ENCODE measurements at places on chromosomes 4 and X. TPM values are rescaled to one million over a fixed set of nuclear protein-coding genes. Genes with fewer than 3 reads are reported as not detected.
A peak's percentile ranks its signal among the peaks of the same experiment; 100 is the strongest.

The C4orf51 gene
- not detected for total RNA-seq

The TRPC5OS gene
- not detected for total RNA-seq

The BOD1L1 gene
- total RNA-seq, result 45.7 TPM

The GAB3 gene
- 28.5 TPM for total RNA-seq

The CLTRN gene
- not detected for total RNA-seq

The CAMK2D gene
- total RNA-seq, result 40.5 TPM

The ENAM gene
- total RNA-seq, result not detected

The DRD5 gene
- not detected for total RNA-seq

The ADRA2C gene
- total RNA-seq, result not detected

The HSFX3 gene
- not detected for total RNA-seq

The LRCH2 gene
- total RNA-seq, result not detected

The TEX13D gene
- not detected for total RNA-seq

The RGS12 gene
- 6.8 TPM for total RNA-seq

The CSAG1 gene
- total RNA-seq, result not detected

The TGIF2LX gene
- total RNA-seq, result not detected

DNA sequence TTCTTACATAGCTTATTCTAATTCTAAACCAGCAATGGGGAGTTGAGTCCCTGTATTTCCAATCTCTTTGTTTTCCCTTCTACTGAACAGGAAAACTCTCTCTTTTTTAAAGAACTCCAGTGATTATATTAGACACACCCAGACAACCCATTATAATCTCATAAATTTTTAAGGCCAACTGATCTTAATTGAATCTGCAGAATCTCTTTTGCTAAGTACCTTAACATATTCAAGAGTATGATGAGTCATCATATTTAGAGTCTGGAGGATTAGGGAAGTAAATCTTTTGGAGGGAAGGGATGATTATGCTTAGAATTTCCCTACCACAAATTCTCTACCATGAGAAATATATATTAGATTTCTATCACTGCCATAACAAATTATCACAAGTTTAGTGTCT, 705.1 kb downstream of the CENPC start:
- no peaks in the 10 kb centered on the region for H3K36me3 ChIP-seq
- no peak overlapping the region for H3K27ac ChIP-seq
- no peaks in the 10 kb centered on the region for H3K4me1 ChIP-seq
- H3K27me3 ChIP-seq, result no peaks in the 10 kb centered on the region

- peaks cover 7% of the 10 kb centered on the region for H3K4me1 ChIP-seq
- H3K27me3 ChIP-seq, result no peaks in the 10 kb centered on the region
- DNase-seq, result no peak
- H3K27ac ChIP-seq, result no peak overlapping the region
Measured at GRCh38 chr4:184731056-184731455, 2.8 kb downstream of the CENPU start.

DNA sequence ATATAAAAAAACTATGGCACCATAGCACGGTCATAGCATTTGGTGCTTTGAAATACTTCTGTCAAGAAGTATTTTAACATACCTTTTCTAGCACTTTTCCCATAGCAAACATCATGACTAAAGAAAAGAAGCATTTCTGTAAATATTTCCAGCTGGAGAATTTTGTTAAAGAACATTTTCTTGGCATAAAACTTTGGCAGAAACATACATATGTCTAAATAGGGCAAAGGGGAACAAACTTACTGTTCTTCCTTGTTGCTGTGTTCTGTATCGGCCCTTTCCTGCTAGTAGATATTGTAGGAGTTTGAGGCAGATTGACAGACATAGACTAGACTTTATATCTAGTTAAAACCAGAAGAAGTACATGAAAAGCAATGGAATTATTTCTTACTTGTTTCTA, 2368.5 kb downstream of the PCDH7 start:
- no peaks in the 10 kb centered on the region for H3K27me3 ChIP-seq
- no peaks in the 10 kb centered on the region for H3K36me3 ChIP-seq
- no peak overlapping the region for H3K4me3 ChIP-seq
- no peaks in the 10 kb centered on the region for H3K4me1 ChIP-seq

GRCh38 chrX:86171366-86171765, 23.1 kb downstream of the DACH2 start:
- no peak for DNase-seq
- H3K36me3 ChIP-seq, result no peaks in the 10 kb centered on the region
- H3K4me1 ChIP-seq, result no peaks in the 10 kb centered on the region
- no peak overlapping the region for H3K4me3 ChIP-seq

DNA sequence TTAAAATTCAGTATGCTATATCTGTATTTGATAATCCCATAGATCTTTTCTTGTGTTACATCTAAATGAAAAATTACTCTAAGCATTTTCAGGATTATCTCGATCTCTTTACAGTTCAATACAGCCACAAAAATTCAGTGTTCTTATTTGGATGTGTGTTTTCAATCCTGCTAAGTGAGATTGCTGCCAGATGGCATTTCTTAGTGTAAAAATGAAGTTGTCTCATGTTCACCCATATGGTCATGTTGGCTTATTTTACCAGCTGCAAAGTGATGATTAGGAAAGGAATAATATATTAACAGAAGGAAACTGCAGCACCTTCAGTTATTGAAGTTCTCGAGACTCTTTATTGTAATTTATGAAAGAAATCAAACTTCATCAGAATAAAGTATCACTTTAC, 12.1 kb upstream of the FAM47A start:
- H3K4me1 ChIP-seq, result no peaks in the 10 kb centered on the region
- DNase-seq, result no peak
- no peak overlapping the region for H3K4me3 ChIP-seq
- no peak overlapping the region for H3K27ac ChIP-seq
- no peaks in the 10 kb centered on the region for H3K27me3 ChIP-seq

GRCh38 chr4:156779042-156779441, 192.6 kb downstream of the PDGFC start:
- no peaks in the 10 kb centered on the region for H3K27me3 ChIP-seq
- H3K4me1 ChIP-seq, result no peaks in the 10 kb centered on the region
- DNase-seq, result no peak
- H3K4me3 ChIP-seq, result no peak overlapping the region

DNA sequence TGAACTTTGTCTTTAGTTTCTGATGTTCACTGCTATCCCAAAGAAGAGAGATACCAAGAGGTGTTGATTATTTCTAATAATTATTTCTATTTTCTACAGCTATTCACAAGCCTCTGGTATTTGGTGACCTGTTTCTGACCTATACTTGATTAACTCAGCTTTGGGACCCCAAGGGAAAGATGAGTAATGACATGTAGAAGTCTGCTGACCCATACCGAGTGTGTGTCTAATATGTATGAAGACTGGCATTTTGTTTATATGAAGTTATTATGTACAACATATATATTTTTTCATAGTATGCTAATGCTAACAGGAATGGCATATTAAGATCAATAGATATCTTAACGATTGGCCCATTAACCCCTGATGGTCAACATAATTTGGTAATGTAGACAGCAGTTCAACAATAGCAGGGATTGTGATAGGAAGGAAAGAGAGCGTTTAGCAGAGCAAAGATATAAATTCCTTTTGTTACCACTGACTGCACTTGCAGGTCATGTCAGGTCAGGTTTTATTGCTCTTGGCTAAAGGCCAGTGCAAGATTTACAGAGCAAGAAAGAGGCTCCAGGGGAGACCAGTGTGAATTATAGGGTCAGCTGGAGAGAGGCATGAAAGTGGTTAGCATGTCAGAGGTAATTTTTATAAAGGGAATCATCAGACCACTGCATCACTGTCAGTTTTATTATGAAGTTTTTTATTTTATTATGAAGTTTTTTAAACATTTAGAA, 94.7 kb upstream of the DIPK2B start:
- no peaks in the 10 kb centered on the region for H3K36me3 ChIP-seq
- no peak overlapping the region for H3K4me3 ChIP-seq
- no peaks in the 10 kb centered on the region for H3K4me1 ChIP-seq
- no peaks in the 10 kb centered on the region for H3K27me3 ChIP-seq
- H3K27ac ChIP-seq, result no peak overlapping the region
- DNase-seq, result no peak

GRCh38 chr4:70619288-70619687, 9.3 kb upstream of the ENAM start:
- DNase-seq, result peak; percentile 38
- no peak overlapping the region for H3K27ac ChIP-seq
- no peaks in the 10 kb centered on the region for H3K36me3 ChIP-seq
- H3K4me3 ChIP-seq, result no peak overlapping the region

- H3K27me3 ChIP-seq, result no peaks in the 10 kb centered on the region
- no peaks in the 10 kb centered on the region for H3K4me1 ChIP-seq
- DNase-seq, result no peak
- no peak overlapping the region for H3K27ac ChIP-seq
- no peaks in the 10 kb centered on the region for H3K36me3 ChIP-seq
Measured at GRCh38 chr4:90597927-90598326, 470.7 kb downstream of the CCSER1 start.

GRCh38 chrX:114162068-114162735, 421.7 kb upstream of the HTR2C start:
- H3K27me3 ChIP-seq, result no peaks in the 10 kb centered on the region
- H3K36me3 ChIP-seq, result no peaks in the 10 kb centered on the region
- H3K4me1 ChIP-seq, result no peaks in the 10 kb centered on the region
- no peak for DNase-seq
- H3K4me3 ChIP-seq, result no peak overlapping the region
- no peak overlapping the region for H3K27ac ChIP-seq

DNA sequence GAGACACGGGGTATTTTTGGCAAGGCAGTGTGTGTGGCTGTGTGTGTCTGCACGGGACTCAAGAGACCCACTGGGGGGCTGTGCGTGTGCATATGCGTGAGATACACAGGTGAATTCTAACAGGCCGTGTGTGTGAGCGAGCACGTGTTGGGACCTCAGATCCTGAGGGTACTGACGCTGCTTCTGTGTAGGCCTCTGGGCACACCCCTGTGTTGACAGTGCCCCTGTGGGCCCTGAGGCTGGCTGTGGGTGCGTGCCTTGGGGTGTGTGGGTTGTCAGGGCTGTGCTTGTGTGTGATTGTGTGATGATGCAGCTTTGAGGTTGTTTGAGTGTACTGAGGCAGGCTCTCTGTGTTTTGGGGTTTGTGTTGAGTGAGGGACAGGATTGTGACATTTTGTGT, 13.9 kb downstream of the FOXP3 start:
- H3K4me3 ChIP-seq, result no peak overlapping the region
- no peak for DNase-seq
- no peak overlapping the region for H3K27ac ChIP-seq
- no peaks in the 10 kb centered on the region for H3K4me1 ChIP-seq

- H3K4me3 ChIP-seq, result no peak overlapping the region
- no peaks in the 10 kb centered on the region for H3K27me3 ChIP-seq
- no peak for DNase-seq
Measured at GRCh38 chr4:112747036-112747435, 110.1 kb downstream of the LARP7 start.

DNA sequence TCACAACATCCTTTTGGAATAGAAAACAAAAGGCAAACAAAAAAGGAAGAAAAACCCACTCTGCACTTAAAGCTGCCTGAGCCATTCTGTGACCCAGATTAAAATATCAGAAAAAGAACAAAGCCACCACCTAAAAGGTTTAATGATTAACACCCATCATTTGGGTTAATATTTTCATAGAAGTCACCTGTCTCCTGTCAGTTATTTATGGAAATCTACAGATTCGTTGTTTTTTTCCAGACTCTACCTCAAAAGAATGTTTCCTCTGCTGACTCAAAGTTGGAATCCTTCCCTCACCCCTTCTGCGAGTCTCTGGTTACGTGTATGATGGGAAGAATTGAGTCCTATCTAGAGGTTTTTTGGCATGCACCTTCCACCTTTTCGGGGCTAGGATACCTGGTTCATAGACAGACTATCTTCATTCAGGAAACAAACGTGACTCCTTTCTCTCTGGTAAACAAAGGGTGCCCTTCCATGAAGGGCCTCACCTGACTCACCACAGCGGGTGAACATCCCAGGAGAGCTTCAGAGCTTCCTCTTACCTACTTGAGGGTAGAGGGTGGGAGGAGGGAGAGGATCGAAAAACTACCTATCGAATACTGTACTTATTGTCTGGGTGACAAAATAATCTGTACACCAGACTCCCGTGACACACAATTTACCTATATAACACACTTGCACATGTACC, 19.6 kb upstream of the CA5B start:
- no peak overlapping the region for H3K27ac ChIP-seq
- no peak for DNase-seq

- H3K4me1 ChIP-seq, result no peaks in the 10 kb centered on the region
- no peak overlapping the region for H3K4me3 ChIP-seq
- no peaks in the 10 kb centered on the region for H3K36me3 ChIP-seq
- H3K27me3 ChIP-seq, result no peaks in the 10 kb centered on the region
- no peak for DNase-seq
Measured at GRCh38 chr4:163485589-163485988, 8.9 kb upstream of the TMA16 start.

- no peak overlapping the region for H3K4me3 ChIP-seq
- H3K4me1 ChIP-seq, result peaks cover 4% of the 10 kb centered on the region
Measured at GRCh38 chrX:47201345-47201944, 7.8 kb downstream of the UBA1 start.

- no peak overlapping the region for H3K4me3 ChIP-seq
- H3K36me3 ChIP-seq, result no peaks in the 10 kb centered on the region
- no peaks in the 10 kb centered on the region for H3K27me3 ChIP-seq
- peaks cover 22% of the 10 kb centered on the region for H3K4me1 ChIP-seq
Measured at GRCh38 chrX:107451731-107452130, 2.3 kb downstream of the FRMPD3 start.

DNA sequence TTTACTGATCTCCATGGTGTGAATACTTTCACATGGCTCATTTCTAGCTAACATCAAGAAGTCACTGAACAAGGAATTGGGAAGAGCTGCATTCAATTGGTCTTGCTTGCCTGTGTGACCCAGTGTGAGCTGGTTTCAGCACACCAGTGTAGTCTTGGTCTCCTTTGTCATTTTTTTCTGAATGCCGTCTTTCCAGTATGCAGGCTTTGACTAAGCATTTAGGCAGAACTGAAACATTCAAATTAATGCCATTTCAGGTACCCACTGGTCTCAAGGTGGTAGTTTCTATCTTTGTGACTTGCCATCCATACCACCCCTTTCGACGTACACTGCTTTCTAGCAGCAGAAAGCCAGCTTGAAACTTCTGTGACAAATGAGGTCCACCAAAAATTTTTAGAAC, 550.5 kb upstream of the BOD1L1 start:
- H3K27me3 ChIP-seq, result no peaks in the 10 kb centered on the region
- DNase-seq, result no peak
- no peaks in the 10 kb centered on the region for H3K4me1 ChIP-seq

DNA sequence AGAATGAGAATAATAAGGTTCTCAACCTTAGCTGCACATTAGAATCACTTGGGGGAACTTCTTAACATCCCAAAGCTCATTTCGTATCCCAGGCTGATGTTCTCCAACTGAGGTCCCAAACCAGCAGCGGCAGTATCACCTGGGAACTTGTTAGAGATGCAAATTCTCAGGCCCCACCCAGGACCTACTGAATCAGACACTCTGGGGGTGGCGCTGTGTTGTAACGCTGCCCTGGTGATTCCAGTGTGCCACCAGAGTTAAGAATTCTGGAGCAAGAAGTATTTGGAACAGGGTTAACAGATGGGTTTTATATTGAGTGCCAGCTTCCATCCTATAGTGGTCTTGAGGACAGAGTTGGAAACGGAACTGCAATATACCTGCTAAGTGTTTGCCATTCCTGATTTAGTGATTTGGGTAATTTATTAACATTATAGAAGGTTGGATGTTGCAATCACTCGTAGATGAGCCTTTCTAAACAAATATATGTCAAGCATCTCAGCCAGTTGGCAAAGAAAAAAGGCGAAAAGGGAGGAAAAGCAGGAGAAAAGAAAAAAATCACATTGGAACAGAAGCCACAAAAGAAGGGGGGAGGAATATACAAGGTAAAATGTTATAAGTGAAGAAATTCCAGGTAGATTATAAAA, 141.0 kb downstream of the ARX start:
- H3K4me3 ChIP-seq, result no peak overlapping the region
- no peak overlapping the region for H3K27ac ChIP-seq
- H3K4me1 ChIP-seq, result no peaks in the 10 kb centered on the region
- no peak for DNase-seq

All from naive thymus-derived CD4-positive, alpha-beta T cell (primary cell).